A549 treated with RU486 at 1 μM for 4 hours (cell line): ENCODE measurements at places on chromosomes 5 and 9. TPM values are rescaled to one million over a fixed set of nuclear protein-coding genes. Genes with fewer than 3 reads are reported as not detected.

The SPATA31E1 gene
- not detected in 5 replicates for total RNA-seq

The MYMK gene
- not detected in 5 replicates for total RNA-seq

The IFNA13 gene
- not detected in 5 replicates for total RNA-seq

The RRAGA gene
- 115 to 143 TPM (median 140 TPM) in 5 replicates for total RNA-seq

The MEF2C gene
- 0.01 to 0.07 TPM (median 0.02 TPM) in 3 of 5 replicates, not detected in the others for total RNA-seq

The CDX1 gene
- total RNA-seq, result not detected in 5 replicates

The TNFSF8 gene
- total RNA-seq, result 0.22 TPM in 1 of 5 replicates, not detected in the others

The BTNL3 gene
- total RNA-seq, result not detected in 5 replicates

The PFN3 gene
- total RNA-seq, result not detected in 5 replicates

The AHRR gene
- 2.5 to 3.8 TPM (median 2.8 TPM) in 5 replicates for total RNA-seq

The CTXN3 gene
- total RNA-seq, result not detected in 5 replicates

The CCDC171 gene
- 0.15 to 0.51 TPM (median 0.44 TPM) in 5 replicates for total RNA-seq

The LEAP2 gene
- 0.56 to 1.1 TPM (median 0.76 TPM) in 5 replicates for total RNA-seq

The SLCO6A1 gene
- not detected in 5 replicates for total RNA-seq

The SLC6A3 gene
- total RNA-seq, result 0.07 to 0.37 TPM (median 0.14 TPM) in 4 of 5 replicates, not detected in the other

The SPATA31A3 gene
- total RNA-seq, result not detected in 5 replicates

The CEP72 gene
- total RNA-seq, result 8.1 to 11.4 TPM (median 9.8 TPM) in 5 replicates

The LRRC19 gene
- not detected in 5 replicates for total RNA-seq

The SEPTIN8 gene
- total RNA-seq, result 13.0 to 21.5 TPM (median 18.9 TPM) in 5 replicates

The OBP2B gene
- not detected in 5 replicates for total RNA-seq

The GAS1 gene
- total RNA-seq, result 0.07 to 0.12 TPM (median 0.09 TPM) in 4 of 5 replicates, not detected in the other

The LIFR gene
- 2.3 to 6.5 TPM (median 6.1 TPM) in 5 replicates for total RNA-seq

The PCDHGA12 gene
- 0.02 to 0.05 TPM in 2 of 5 replicates, not detected in the others for total RNA-seq

The RAD23B gene
- total RNA-seq, result 99.3 to 125 TPM (median 114 TPM) in 5 replicates

The CYSRT1 gene
- 2.7 to 4.3 TPM (median 4.1 TPM) in 5 replicates for total RNA-seq

The TMC1 gene
- total RNA-seq, result 0.20 to 0.45 TPM in 2 of 5 replicates, not detected in the others

The TAF7 gene
- 53.0 to 78.7 TPM (median 74.4 TPM) in 5 replicates for total RNA-seq

The MOB3B gene
- total RNA-seq, result 4.9 to 8.5 TPM (median 7.0 TPM) in 5 replicates

The BRD8 gene
- total RNA-seq, result 47.6 to 55.3 TPM (median 49.0 TPM) in 5 replicates

The ADRA1B gene
- total RNA-seq, result 9.1 to 13.9 TPM (median 11.2 TPM) in 5 replicates

The LECT2 gene
- total RNA-seq, result not detected in 5 replicates

The IRX2 gene
- total RNA-seq, result 1.0 to 1.7 TPM (median 1.5 TPM) in 5 replicates

The AIF1L gene
- total RNA-seq, result 0.94 to 1.5 TPM (median 1.1 TPM) in 5 replicates

The ASPN gene
- not detected in 5 replicates for total RNA-seq

The PCDHGB1 gene
- 1.2 to 2.3 TPM (median 1.9 TPM) in 5 replicates for total RNA-seq

The HSPB3 gene
- total RNA-seq, result not detected in 5 replicates

The ANP32B gene
- 278 to 347 TPM (median 327 TPM) in 5 replicates for total RNA-seq

The PCDH1 gene
- 1.5 to 3.0 TPM (median 2.0 TPM) in 5 replicates for total RNA-seq

The SLC1A3 gene
- total RNA-seq, result not detected in 5 replicates

The TMOD1 gene
- 2.3 to 3.3 TPM (median 2.6 TPM) in 5 replicates for total RNA-seq

The BARHL1 gene
- not detected in 5 replicates for total RNA-seq

The PCDHA2 gene
- 0.03 to 0.06 TPM in 2 of 5 replicates, not detected in the others for total RNA-seq

The CDO1 gene
- total RNA-seq, result 0.14 TPM in 1 of 5 replicates, not detected in the others

The TIMD4 gene
- 0.76 to 1.8 TPM (median 1.3 TPM) in 5 replicates for total RNA-seq

The PCDHGB7 gene
- total RNA-seq, result 0.05 to 0.11 TPM (median 0.07 TPM) in 5 replicates

The SH2D3C gene
- total RNA-seq, result 0.06 to 0.11 TPM (median 0.07 TPM) in 3 of 5 replicates, not detected in the others

The NAA35 gene
- 20.4 to 27.5 TPM (median 27.1 TPM) in 5 replicates for total RNA-seq

The SLIT3 gene
- 12.7 to 20.5 TPM (median 15.5 TPM) in 5 replicates for total RNA-seq

The RNF183 gene
- total RNA-seq, result 0.09 to 0.15 TPM in 2 of 5 replicates, not detected in the others

The IL3 gene
- not detected in 5 replicates for total RNA-seq

The SLC45A2 gene
- total RNA-seq, result not detected in 5 replicates

The TNFSF15 gene
- 0.26 to 0.40 TPM (median 0.31 TPM) in 5 replicates for total RNA-seq

The HTR4 gene
- total RNA-seq, result not detected in 5 replicates
